Sigmoid colon (tissue), 7 donors: ENCODE measurements at places on chromosomes 7 and 10. TPM values are rescaled to one million over a fixed set of nuclear protein-coding genes. Genes with fewer than 3 reads are reported as not detected.

DNA sequence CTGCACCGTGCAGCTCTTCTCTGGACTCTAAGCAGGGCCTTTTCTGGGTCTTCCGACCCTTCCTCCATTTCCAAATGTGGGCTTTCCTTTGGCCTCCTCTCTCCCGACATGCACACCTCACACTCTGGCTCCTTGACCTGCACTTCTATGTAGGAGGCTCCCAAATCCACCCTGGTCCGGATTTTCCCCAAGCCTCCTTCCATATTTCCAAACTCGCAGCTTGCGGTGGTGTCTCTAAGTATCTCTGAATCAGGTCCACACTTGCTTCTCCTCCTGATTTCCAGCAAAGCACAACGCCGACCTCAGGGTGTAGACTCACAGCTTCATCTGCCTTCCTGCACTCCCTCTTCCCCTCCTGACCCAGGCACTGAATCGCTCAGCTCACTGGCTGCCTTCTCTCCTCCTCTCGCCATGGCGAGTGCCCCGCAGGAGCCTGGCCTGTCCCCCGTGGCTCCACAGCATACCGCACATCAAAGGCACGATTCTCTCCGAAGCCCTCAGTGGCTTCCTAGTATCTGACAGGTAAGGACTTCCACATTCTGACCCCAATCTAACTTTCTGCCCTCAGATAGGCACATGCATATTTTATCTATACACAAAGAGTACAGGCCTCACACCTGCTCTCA is 27.8 kb downstream of the DIP2C start:
- H3K27me3 ChIP-seq = no peaks in the 10 kb centered on the region
- no peak for DNase-seq
- H3K4me1 ChIP-seq = no peaks in the 10 kb centered on the region
- no peak overlapping the region for H3K4me3 ChIP-seq
- peak overlapping the region; percentile 76 for H3K27ac ChIP-seq

- DNase-seq = no peak
- H3K27ac ChIP-seq = no peak overlapping the region
- H3K27me3 ChIP-seq = no peaks in the 10 kb centered on the region
- no peak overlapping the region for H3K4me3 ChIP-seq
- no peaks in the 10 kb centered on the region for H3K36me3 ChIP-seq
These were observed 78.6 kb downstream of the SORCS1 start for GRCh38 chr10:107085665-107086525.

- no peak overlapping the region for H3K27ac ChIP-seq
- no peaks in the 10 kb centered on the region for H3K4me1 ChIP-seq
- DNase-seq = no peak
- no peak overlapping the region for H3K4me3 ChIP-seq
These were observed 39.6 kb downstream of the NUP205 start for GRCh38 chr7:135597181-135597925.

DNA sequence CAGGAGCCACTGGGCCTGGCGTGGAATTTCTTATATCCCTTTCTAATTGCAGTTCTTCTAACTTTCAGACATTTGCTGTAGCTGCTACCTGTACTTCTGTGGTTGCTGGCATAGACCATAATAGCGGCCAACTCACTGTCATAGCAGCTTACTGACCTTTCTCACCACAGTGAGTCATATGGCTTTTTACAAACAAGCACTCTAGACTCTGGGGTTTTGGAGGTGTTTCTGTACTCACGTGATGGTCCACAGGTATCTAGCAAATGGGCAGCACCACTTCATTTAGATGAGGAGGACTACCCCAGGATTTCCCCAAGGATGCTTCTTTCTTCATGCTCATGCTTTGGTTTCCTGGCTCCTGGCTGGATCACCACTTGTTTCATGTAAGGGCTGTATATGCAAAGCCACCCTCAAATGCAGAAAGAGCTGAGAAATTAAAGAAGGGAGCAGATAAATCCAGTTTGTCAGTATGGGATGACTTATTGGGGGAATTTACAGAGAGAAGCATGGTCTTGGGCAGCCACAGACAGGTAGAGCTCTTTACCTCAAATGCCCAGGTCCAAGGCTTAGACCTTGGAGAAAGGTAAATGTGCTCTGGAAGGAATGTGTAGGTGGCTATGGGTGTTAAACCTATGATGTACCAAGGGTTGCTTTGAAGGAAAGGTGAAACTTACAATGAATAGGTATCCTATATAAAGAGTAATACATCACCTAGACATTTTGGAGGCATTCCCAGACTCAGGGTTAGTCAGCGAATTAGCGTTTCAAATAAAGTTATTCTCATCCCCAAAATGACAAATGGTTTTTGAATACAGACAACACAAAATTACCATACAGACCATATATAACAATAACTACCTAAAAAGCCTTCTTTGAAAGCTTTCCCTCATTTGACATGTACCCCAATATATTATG is 15.9 kb upstream of the SLC25A16 start:
- no peak for DNase-seq
- no peak overlapping the region for H3K27ac ChIP-seq
- H3K27me3 ChIP-seq = no peaks in the 10 kb centered on the region
- H3K36me3 ChIP-seq = no peaks in the 10 kb centered on the region

GRCh38 chr10:125967533-125967932 is 71.2 kb downstream of the FANK1 start:
- no peaks in the 10 kb centered on the region for H3K4me1 ChIP-seq
- no peaks in the 10 kb centered on the region for H3K27me3 ChIP-seq
- H3K36me3 ChIP-seq = no peaks in the 10 kb centered on the region
- H3K27ac ChIP-seq = no peak overlapping the region
- H3K4me3 ChIP-seq = no peak overlapping the region

GRCh38 chr7:50304911-50305582 is 531 bp downstream of the IKZF1 start:
- peaks cover 31% of the 10 kb centered on the region for H3K27me3 ChIP-seq
- no peak for DNase-seq
- H3K4me3 ChIP-seq = no peak overlapping the region

GRCh38 chr7:98855610-98856422 is 14.0 kb downstream of the TMEM130 start:
- DNase-seq = no peak
- H3K4me1 ChIP-seq = no peaks in the 10 kb centered on the region
- no peak overlapping the region for H3K4me3 ChIP-seq
- H3K36me3 ChIP-seq = no peaks in the 10 kb centered on the region
- H3K27me3 ChIP-seq = no peaks in the 10 kb centered on the region

DNA sequence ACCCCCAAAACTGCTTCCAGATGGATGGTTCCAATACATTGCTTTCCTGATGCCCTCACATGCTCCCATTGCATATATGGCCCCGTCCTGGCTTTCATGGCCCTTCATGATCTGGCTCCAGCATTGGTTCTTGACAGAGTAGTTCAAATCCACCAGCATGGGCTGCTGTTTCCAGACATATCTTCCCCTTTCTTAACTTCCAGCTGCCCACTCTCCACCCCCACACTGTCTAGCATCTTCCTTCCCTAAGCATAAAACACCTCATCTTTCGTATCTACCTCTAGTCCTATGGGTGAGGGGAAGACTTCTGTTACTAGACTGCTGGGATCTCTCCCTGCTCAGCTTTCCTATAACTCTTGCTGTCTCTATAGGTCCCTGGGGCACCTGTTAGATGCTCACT is 13.2 kb upstream of the GOLGA7B start:
- H3K4me1 ChIP-seq = no peaks in the 10 kb centered on the region
- no peak overlapping the region for H3K27ac ChIP-seq
- no peak overlapping the region for H3K4me3 ChIP-seq
- H3K36me3 ChIP-seq = no peaks in the 10 kb centered on the region
- DNase-seq = peak; percentile 34
- H3K27me3 ChIP-seq = no peaks in the 10 kb centered on the region

DNA sequence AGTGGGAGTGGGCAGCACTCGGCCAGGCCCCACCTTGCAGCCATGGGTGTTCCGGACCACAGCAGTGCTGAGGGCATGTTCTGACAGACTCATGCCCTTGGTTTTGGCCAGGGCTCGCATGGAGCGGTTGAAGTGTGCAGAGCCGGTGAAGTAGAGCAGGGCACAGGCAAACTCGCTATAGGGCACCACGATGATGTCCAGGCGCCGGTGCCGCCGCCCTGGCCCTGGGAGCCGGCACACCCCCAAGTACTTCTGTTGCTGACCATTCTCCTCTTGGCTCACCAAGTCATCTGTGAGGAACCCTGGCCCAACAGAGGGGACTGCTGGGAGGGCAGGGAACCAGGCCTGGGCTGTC is 8.6 kb downstream of the POLL start:
- H3K27ac ChIP-seq = no peak overlapping the region
- no peak for DNase-seq
- H3K4me1 ChIP-seq = no peaks in the 10 kb centered on the region
- peaks cover 70% of the 10 kb centered on the region for H3K36me3 ChIP-seq
- H3K27me3 ChIP-seq = no peaks in the 10 kb centered on the region

The GPR141 gene
- not detected for total RNA-seq

The MICALL2 gene
- 11.8 TPM for total RNA-seq

The PRRT4 gene
- 0.82 TPM for total RNA-seq

The LRRD1 gene
- total RNA-seq = not detected
